ENCODE measurements at places on chromosomes 2 and 18. TPM values are rescaled to one million over a fixed set of nuclear protein-coding genes. Genes with fewer than 3 reads are reported as not detected.

GRCh38 chr2:68377137-68377780 lies 12.2 kb downstream of the PLEK start:
- no peak for DNase-seq

Gene MARCHF4
- not detected for total RNA-seq

DNA sequence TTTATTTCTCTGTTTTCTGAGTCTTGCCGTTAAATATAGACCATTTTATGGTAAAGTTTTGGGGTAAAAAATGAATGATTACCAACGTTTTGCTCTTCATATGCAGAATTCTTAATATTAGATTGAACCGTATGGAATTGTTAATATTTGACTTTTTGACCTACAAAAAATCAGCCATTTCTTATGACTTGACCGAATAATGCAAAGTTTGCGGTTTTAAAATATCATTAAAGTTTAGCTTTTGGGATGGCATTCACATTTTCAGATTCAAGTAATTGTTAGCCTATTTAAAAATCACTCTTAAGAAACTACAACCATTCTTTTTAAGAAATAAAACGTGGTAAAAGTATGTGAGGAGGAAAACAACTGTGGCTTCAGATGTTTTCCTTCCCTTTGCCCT lies 138.0 kb downstream of the HAUS1 start:
- no peak for DNase-seq

Gene KCNIP3
- 16.7 TPM for total RNA-seq

- DNase-seq, result no peak
Measured at GRCh38 chr2:23588508-23589201, 203.7 kb downstream of the KLHL29 start.

DNA sequence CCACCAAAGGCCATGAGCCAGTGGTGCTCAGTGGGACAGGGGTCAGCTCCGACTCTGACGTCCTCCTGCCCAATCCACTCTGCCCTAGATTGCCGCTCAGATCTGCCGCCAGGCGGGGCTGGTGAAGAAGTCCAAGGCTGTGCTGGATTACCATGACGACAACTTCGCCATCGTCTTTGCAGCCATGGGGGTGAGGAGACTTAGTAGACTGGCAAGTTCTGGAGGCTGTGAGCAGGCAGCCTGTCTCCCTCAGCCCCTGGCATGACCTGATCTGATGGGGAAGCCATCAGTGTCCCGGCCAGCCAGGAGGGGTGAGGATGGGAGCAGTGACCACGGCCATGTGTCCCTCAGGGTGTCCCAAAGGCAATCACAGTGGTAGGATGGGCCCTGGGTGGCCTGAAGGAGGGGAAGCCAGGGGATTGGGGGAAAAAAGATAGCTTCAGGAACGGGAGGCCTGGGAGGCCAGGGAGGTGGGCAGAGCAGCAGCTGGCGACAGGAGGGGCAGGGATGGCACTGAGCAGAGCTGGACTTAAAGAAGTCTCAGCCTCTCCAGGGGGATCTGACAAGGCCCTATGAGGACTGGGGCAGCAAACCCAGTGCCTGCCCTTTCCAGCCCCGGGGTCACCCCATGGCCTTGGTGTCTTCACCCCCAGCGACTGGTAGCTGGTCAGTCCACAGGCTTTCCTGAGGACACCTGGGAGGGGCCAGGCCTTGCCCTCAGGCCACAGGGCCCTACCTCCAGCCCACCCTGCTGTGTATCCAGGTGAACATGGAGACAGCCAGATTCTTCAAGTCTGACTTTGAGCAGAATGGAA lies 17.4 kb upstream of the ANKRD53 start:
- peak; percentile 88 for DNase-seq

DNA sequence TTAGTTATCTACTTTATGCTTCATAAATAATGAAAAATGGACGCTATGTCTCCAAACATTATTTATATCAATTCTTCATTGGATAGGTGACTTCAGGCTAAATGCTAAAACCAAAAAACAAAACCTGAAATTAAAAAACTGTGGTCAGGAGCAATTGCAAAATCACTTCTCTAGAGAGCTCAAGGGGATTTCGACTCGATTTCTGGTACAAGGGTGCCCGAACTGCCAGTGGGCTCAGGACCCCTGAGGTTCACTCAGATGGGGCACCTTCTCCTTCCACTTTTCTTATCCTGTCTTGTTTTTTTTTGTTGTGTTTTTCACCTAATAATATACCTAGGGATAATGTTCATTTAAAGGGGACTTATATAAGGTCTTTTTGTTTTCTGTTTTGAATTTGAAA lies 65.8 kb upstream of the CELF4 start:
- DNase-seq, result peak; percentile 42

DNA sequence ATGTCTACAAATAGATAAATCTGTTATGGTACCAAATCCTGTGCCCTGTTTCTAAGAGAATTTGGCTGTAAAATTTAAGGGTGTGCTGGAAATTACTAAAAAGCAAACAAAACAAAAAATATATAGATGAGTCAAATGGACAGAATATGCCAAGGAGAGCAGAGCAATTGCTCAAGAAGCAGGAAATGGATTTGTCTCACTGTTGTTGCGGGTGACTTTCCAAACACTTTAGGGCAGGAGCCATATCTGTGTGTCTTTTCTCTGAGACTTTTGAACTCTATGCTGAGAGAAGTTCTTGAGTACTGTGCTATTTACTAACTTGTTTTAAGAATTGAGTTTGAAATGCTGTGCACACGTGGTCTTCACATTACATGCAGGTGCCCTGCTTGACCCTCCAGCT lies 221.7 kb downstream of the PHLPP1 start:
- no peak for DNase-seq

- DNase-seq, result no peak
Measured at GRCh38 chr2:54061272-54061671, 54.1 kb upstream of the ACYP2 start.

Gene WNT10A
- 0.17 TPM for total RNA-seq

Gene DAPL1
- not detected for total RNA-seq

GRCh38 chr2:152383702-152384101 lies 48.7 kb downstream of the FMNL2 start:
- DNase-seq, result no peak

DNA sequence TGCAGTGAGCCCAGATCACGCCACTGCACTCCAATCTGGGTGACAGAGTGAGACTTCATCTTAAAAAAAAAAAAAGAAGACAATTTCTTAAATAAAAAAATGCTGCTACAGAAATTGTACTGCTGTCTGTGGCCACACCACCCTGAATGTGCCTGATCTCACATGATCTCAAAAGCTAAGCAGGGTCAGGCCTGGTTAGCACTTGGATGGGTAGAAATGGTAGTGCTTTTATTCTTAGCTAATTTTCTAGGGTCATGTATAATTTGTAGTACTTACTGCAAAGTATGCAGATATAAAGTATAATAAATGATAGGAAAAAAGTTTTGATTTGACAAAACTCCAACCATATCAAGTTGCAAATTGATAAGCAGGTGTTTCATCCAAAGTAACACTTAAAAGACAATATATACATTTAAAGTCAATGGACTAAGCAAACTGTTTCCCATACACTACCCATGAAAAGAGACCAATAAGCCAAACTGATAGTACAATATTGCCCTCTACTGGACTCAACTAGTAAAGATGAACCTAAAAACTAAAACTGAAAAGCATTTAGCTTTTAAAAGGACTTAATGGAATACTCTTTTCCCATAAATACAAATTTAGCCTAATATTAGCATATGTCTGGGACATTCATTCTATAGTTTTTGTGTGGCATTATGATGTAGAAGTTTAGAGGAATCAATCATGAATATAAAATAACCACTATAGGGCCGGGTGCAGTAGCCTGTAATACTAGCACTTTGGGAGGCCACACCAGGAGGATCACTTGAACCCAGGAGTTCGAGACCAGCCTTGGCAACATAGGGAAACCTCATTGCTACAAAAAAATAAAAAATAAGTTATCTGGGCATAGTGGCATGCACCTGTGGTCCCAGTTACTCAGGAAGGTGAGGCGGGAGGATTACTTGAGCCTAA lies 18.6 kb upstream of the PEX13 start:
- DNase-seq, result no peak

DNA sequence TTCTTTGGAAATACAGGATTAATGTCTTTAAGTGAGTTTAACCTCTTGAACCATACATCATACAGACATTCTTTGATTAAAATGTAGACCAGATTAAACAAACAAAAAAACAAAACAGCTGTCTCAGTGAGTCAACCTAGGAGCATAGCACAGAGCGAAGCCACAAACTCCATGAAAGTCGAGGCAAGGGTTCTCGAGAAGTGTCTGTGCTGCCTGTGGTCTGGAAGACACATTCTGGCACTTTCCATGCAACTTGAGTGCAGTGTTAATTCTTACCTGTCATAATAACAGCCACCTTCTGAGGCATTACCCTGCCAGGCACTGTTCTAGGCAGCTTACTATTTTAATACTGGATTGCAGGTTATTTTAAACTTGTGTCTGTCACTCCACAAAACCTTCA lies 435.5 kb upstream of the MMADHC start:
- no peak for DNase-seq

GRCh38 chr2:33770023-33770422 lies 170.9 kb upstream of the FAM98A start:
- DNase-seq, result no peak

- no peak for DNase-seq
Measured at GRCh38 chr18:1797235-1797634, 774.1 kb downstream of the METTL4 start.

- no peak for DNase-seq
Measured at GRCh38 chr2:241461693-241462677, 46.4 kb downstream of the STK25 start.

- DNase-seq, result peak; percentile 88
Measured at GRCh38 chr2:217794133-217794986, 208.4 kb downstream of the TNS1 start.

Gene ASB18
- total RNA-seq, result not detected

Gene FASTKD2
- 31.3 TPM for total RNA-seq

DNA sequence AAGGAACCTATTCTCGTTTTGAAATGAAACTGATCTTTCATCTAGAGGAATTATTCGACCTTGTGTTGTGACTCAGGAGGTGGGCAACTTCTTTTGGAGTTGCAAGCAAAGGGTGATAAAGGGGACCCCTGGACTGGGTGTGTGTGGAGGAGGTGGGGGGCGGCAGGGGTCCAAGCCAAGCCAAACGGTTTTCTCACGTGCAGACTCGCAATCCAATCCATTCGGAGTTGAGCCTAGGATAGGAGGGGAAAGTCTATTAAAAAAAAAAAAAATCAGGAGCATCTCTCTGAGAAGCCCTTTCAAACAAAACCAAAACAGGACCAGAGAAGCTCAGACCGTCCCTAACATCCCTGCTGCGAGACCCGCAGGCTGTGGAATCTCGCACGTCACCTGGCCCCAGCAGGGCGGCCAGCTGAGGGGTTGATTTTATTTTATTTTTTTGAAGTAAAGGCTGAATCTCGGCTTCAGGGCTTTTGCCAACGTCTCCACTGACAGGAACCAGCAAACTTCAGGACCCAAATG lies 3.7 kb upstream of the ZEB2 start:
- DNase-seq, result no peak

- no peak for DNase-seq
Measured at GRCh38 chr2:148658807-148659722, 14.5 kb downstream of the EPC2 start.

DNA sequence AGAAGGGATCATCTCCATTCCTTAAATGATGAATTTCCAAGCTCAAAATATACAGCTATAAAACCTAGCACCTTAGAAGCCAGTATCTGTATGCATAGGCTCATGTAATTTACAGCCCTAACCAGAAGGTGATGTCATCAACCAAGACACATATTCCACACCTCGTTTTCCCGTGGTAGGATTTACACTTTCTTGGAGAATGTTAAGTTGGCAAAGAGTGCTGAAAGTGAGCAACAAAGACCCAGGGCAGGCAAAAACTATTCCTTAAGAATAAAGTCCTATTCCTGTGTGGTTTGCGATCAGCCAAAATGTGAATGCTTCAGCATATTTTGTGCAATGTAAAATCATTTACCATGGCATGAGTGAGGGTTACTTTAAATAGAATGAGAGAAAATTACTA lies 247.1 kb downstream of the OSR1 start:
- no peak for DNase-seq

DNA sequence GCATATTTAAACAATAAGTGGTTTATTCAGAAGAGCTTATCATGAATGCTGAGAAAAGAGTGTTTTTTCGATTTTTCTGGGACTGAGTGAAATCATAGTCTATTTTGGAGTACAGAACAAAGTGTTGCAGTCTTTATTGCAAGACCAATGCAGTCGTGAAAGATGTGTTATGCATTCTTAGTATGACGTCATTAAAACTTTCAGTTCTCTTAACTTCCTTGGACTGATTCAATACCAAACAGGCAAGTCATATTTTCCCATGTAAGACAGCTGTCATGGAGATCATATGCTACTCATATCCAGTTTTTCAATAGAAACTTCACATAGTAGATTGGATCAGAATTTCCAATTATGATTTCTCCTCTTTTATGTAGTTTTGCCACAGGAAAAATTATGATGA lies 92.6 kb downstream of the RIT2 start:
- no peak for DNase-seq

Gene CHN1
- 28.1 TPM for total RNA-seq

GRCh38 chr2:151423760-151424159 lies 14.1 kb downstream of the RIF1 start:
- DNase-seq, result no peak

DNA sequence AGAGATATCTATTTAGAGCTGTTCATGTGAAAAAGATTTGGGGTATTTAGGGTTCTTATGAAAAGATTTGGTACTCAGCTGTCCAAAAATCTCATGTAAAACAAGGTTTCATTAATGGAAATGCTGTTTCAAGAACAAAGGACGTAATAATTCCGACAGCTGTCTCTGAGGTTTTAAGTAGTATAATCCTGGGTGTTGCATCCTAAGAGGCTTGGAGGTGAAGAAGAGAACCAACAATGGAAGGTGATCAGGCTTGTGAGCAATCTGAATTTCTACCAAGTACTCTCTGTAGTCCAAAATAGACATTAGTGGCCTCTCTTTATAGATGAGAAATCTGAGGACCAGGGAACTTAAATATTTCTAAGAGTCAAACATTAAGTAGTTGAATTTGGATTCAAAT lies 205.1 kb downstream of the BABAM2 start:
- no peak for DNase-seq

Gene VIL1
- not detected for total RNA-seq

DNA sequence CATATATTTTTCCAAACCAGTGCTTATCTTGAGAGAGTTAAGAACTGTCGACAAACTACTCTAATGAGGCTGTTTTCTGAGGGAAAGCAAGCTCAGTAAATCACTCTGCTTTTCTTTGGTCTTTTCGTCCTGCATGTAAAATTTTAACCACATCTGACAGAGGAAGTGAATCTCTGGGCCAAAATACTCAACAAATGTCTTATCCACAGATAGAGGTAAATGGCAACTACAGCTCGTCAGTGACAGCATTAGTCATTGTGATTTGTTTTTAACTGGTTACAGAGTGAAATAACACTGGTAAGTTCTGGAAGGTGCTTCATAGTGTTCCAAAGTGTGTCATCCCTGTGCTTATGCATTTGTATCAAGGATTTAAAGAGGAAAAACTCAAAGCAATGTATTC lies 82.6 kb upstream of the SLC8A1 start:
- DNase-seq, result no peak

GRCh38 chr2:126891681-126892500 lies 6.8 kb upstream of the TEX51 start:
- DNase-seq, result peak; percentile 92
